Sciatic nerve (tissue), 2 donors: ENCODE measurements at places on chromosomes 1 and 21. TPM values are rescaled to one million over a fixed set of nuclear protein-coding genes. Genes with fewer than 3 reads are reported as not detected.

DNA sequence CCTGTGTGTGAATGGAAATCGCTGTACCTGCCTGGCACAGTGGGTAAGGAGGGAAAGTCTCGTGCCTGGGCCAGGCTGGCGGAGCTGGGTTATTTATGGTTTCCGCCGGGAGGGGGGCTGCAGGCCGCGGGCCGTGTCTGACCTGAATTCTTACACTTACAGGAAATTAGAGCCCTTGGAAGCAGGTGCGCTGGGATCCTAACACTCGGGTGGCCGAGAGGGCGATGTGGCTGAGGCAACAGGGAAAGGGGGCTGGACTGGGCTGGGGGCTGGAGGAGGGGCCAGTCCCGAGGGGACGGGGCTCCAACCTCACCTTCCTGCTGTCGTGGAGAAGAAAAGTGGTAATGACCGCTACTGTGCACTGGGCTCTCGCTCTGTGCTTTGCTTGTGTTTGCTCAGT lies 109.4 kb upstream of the WNT4 start:
- no peak for DNase-seq

- DNase-seq: no peak
Measured at GRCh38 chr1:192904438-192904895, 95.6 kb downstream of the RGS2 start.

GRCh38 chr1:175338387-175339135 lies 146.0 kb upstream of the KIAA0040 start:
- no peak for DNase-seq

- DNase-seq: no peak
Measured at GRCh38 chr1:226569879-226570547, 21.4 kb downstream of the STUM start.

GRCh38 chr1:169804941-169805340 lies 10.2 kb upstream of the METTL18 start:
- no peak for DNase-seq

- DNase-seq: no peak
Measured at GRCh38 chr1:176786274-176786673, 323.3 kb downstream of the PAPPA2 start.

DNA sequence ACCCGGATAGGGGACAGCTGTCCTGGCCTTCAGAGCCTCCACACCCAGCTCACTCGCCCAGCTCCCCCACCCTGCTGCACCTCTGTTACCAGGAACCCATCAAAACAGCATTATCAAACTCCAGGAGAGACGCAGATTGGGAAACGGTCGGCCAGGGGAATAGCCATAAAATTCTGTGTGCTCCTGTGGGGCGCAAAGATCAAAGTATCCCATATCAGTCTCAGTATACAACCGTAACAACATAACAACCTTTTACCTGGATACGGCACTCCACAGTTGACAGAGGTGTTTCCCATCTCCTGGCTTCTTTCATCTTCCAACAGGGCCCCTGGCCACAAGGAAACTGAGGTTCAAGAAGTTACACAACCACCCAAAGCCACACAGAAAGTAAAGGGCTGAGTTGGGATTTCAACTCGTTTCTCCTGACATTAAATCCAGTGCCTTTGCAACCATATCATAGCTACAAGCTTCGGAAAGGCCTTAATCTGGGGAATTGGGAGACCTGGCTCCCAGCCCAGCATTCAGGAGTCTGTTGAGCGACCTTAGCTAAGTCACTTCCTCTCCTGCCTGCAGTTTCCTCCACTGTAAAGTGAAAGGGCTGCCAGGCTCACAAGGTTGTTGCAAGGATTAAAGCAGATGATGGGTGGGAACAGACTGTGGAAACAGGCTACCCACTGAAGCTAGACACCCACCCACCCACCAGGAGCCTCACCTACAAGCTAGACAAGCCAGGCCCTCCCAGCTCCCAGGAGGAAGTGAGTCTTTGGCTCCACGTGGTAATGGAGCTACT lies 8.1 kb upstream of the EPHB2 start:
- DNase-seq: no peak

DNA sequence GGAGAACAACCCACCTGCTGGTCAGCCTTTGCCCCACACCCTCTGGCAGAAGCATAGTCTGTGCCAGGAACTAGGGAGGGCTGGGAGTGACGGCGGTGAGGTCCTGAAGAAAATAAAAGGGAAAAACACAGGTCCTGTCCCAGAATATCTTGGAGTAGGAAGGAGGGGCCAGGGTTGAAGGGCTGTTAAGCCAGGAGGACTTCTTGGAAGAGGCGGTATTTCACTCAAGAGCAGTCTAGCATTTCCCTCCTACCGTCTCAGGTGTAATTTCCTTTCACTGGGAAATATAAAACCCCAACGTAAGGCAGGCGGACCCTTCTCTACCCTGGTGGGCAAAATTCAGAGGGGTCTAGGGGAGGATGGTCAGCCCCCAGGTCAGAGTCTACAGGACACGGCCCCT lies 72.7 kb upstream of the TTC34 start:
- no peak for DNase-seq

DNA sequence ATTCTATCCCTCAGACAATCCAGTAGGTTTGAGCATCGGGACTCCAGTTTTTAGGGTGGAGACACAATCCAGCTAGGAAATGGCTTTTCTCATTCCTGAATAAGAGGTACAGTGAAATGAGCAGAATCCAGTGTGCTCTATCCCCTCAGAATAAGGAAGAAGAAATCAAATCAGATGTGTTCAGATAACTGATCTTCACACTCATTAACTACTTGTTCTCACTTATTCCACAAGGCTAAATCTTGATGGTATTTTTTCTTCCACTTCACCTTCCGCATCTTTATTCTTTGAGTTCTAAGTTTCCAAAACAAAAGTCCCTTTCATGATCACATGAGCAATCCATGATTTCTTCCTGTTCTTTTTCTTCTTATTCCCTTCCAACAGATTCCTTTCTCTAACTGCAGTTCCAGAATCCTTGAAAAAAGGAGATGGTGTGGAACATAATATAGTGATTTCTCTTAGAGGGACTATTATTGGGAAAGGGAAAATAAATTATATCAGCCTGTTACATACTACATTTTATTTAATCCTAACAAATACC lies 1.7 kb downstream of the SYT11 start:
- no peak for DNase-seq

DNA sequence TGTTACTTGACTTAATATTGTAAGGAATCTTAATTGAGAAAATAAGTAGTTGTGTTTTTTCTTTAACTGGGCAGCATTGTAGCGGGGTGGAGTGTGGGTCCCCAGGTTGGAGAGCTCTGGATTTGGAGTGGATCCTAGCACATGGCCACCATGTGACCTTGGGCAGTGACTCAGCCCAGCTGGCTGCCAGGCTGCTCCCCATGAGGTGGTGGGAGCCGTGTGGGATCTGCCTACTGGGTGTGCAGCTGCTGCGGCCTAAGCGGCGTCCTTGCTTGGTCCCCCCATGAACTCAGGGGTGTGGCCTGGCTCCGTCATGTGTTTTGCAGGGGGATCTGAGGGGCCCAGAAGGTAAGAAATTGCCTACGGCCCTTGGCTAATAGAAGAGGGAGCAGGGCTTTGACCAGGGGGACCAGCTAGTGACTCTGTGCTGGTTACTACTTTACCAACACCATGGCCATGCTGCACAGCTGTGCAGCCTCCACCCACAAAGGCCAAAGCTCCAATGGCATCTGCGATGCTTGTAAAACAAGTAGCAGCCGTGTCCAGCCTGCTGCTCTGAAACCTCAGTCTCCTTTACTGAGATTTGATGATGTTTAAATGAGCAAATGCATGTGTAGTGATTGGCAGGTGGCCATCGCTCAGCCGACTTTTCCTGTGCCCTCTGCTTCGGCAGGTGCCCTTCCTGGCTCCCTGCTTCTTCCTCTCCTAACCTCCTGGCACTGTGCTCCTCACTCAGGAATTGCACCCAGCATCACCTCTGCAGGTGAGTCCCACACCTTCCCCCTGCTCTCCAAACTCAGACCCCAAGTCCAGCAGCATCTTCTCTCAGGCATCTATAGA lies 68.3 kb downstream of the ADARB1 start:
- DNase-seq: no peak

DNA sequence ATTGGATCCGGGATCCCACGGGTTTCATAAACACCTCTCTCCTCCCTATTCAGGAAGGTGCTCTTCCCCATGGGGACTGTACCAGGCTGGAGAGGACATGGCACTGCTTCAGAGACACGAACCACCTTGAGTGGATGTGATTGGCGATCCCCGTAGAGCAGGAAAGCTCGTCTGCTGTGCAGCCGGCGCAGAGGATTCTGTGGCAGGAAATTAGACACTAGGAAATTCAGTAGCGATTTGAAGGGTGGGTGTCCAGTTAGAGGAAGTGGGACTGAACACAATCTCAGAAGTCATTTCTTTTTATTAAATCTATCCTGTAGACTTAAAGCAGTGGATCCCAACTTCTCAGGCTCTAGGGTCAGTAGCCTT lies 767 bp downstream of the PDIK1L start:
- no peak for DNase-seq

GRCh38 chr1:90534116-90534515 lies 183.0 kb downstream of the BARHL2 start:
- DNase-seq: no peak

DNA sequence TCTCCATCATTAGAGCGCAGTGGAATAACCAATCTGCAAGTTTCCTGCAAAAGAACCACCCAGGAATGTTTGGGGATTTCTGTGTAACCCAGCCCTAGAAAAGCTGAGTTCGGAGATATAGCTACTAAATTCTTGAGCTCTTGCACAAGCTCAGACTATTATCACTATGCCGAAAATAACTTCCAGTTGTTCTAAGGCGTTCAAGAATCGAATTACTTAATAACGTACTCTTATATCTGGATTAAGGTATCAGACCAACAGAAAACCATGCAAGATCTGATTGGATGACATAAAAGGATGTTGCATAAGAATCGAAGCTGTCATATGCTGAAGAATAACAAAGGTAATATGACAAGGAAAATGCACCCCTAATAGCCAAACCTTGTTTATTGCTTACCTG lies 7.5 kb upstream of the LAMC2 start:
- no peak for DNase-seq

- DNase-seq: no peak
Measured at GRCh38 chr1:114330451-114330983, 176.8 kb upstream of the SYT6 start.

MCOLN2 gene
- 6.5 TPM for total RNA-seq

TMEM81 gene
- total RNA-seq: 2.8 TPM

ZC3H11A gene
- total RNA-seq: 84.7 TPM

ORC1 gene
- total RNA-seq: 0.45 TPM

FAM89A gene
- 11.1 TPM for total RNA-seq
